ENCODE measurements at places on chromosomes 13 and 19.
A peak's percentile ranks its signal among the peaks of the same experiment; 100 is the strongest.

- DNase-seq, result no peak
These were observed 12.6 kb downstream of the RB1 start for GRCh38 chr13:48315969-48316650.

- no peak for DNase-seq
These were observed 28.2 kb downstream of the VSTM1 start for GRCh38 chr19:54035215-54036178.

DNA sequence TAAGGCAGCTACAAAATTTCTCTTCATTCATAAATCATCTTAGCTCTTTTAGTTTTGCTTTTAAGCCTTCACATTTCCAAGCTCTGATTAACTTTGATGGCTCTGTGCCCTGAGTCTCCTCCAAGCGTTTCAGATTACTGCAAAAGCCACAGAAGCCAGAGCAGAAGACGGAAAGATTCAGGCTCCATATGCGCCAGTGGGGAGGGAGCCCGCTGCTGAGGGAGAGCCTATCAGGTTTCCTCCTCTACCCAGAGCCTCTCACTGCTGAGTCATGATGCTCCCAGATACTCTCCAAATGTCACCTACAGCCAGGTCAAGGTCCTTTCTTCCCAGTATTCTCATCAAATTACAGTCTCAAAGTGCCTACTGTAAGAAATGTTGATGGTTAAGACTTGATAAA is 193.6 kb downstream of the RAP2A start:
- DNase-seq, result peak; percentile 19

DNA sequence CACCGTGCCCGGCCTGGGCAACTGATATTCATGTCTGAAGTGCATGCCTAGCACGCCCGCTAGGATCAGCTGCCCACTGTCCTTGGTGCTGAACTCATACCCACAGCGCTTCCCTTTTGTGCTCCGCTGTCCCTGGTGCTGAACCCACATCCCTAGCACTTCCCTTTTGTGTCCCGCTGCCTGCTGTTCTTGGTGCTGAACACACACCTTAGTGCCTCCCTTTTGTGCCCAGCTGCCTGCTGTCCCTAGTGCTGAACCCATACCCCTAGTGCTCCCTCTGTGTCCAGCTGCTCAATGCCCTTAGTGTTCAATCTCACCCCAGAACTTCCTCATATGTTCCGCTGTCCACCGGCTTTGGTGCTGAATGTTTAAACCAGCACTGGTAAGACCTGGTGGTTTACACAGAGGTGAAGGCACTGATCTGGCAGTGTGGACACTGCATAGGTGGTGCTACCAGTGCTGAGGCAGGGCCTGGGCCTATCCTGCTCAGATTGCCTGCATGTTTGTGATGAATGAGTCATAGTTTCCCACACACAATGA is 26.3 kb upstream of the SIGLEC11 start:
- peak; percentile 84 for DNase-seq

- no peak for DNase-seq
These were observed 4.7 kb upstream of the DPF1 start for GRCh38 chr19:38228491-38229439.

DNA sequence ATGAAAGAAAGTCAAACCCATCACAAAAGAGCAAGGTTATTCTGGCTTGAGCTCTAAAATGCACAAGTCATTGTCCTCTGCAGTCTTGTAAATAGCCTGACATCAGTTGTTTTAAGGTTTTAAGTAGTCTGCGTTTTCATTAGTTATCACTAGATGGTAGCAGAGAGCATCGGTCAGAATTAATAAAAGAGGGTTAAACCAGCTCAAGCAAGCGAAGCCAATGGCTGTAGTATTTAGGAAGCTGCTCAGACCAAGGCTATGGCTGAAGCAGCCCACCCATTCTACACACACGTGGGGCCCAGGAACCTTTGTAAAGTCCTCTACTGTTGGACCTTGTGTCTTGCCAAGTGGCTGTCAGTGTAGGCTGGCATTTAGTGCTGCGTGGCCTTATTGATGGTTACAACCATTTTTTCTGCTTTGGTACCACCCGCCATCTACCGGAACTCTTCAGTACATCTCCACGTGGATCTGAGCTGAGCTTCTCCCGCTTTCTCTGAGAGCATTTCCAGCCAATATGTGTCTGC is 13.3 kb upstream of the ZNF57 start:
- no peak for DNase-seq

DNA sequence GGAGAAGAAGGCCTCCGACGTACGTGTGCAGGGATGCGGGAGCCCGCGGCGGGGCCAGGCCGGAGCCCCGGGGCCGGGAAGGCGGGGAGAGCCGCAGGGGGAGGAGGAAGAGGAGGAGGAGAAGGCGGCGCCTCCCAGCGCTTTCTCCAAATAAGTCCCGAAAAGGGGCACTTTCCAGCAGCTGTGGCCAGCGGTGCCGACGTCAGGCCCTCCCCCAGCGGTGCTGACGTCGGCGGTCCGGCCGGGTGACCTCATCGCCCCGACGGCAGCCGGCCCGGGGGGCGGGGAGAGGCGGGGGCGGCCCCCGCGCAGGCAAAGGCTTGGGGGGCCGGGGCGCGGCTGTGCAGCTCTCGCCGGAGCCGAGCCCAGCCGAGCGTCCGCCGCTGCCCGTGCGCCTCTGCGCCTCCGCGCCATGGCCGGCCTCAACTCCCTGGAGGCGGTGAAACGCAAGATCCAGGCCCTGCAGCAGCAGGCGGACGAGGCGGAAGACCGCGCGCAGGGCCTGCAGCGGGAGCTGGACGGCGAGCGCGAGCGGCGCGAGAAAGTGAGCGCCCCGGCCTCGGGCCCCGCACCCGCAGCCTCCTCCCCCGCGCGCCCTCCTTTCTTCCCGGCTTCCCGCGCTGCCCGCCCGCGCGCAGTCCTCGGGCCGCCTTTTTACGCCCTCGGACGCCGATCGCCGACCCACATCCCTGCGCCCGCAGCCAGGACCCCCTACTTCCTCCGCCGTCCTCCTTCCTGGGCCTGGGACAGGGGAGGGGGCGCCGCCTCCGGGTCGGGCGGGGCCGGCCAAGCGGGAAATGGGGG is at the start of gene TPM4:
Gene TPM4 (plus strand): TSS at position 342 of the 804 bp plus-strand sequence. CDS start 71 bp downstream, at position 413.
- DNase-seq, result peak; percentile 97

DNA sequence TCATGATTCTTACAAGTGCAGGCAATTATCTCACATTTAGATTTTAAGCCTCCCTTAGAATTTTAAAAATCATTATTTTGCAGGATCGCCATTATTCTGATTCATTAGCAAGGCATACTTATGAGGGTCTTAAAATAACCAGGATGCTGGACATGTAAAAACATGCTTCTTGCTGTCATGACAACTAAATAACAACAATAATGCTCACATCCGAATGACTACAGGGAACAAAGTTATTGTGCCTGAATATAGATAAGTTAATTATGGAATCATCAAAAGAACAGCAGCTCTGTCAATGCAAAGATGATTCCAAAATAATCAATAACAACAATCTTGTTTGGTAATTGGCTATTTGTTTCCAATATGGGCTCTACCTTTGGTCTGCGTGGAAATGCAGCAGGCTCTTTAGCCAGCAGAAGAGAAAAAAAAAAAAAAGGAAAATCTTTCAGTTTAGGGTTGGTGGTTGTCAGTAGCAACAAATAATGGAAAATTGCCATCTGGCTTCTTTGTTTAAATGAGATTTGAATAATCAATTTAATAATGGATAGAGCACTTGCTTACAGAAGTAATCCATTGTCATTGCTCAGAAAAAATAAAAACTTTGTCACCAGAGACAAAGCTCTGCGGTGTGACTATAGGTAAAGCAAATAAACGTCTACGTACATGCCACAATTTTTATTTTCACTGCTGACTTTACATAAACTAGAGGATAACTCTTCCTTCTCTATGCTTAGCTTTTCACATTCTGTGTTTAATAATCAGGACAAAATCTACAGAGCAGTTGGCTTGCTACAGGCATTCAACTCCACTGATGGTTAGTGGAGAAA is 468.9 kb upstream of the TSHZ3 start:
- DNase-seq, result no peak

DNA sequence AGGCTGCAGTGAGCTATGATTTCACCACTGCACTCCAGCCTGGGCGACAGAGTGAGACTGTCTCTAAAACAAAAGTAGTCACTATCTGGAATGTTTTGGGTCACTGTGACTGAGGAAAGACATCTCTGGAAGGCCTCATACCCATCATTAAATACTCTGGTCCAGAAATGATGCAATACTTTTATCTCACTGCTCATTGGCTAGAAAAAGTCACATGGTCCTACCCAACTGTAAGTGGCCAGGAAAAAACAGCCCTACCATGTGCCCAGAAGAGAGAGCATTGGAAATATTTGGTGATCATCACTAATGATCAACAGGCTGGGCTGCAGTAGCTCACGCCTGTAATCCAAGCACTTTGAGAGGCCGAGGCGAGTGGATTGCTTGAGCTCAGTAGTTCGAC is 29.8 kb downstream of the PNPLA6 start:
- DNase-seq, result no peak

Measured in uterus (tissue), 4 donors.